ENCODE measurements at places on chromosomes 5 and 9. TPM values are rescaled to one million over a fixed set of nuclear protein-coding genes. Genes with fewer than 3 reads are reported as not detected.

HAVCR1 gene
- not detected for polyA plus RNA-seq

PCDHGC5 gene
- polyA plus RNA-seq, result 0.48 TPM

CCNJL gene
- 21.3 TPM for polyA plus RNA-seq

SELENOP gene
- 0.35 TPM for polyA plus RNA-seq

SOHLH1 gene
- polyA plus RNA-seq, result not detected

PCDHAC1 gene
- polyA plus RNA-seq, result not detected

SLC34A1 gene
- polyA plus RNA-seq, result not detected

NME5 gene
- polyA plus RNA-seq, result not detected

IER5L gene
- polyA plus RNA-seq, result 9.2 TPM

DOCK2 gene
- 0.62 TPM for polyA plus RNA-seq

ACSL6 gene
- not detected for polyA plus RNA-seq

SHOC1 gene
- polyA plus RNA-seq, result not detected

DNA sequence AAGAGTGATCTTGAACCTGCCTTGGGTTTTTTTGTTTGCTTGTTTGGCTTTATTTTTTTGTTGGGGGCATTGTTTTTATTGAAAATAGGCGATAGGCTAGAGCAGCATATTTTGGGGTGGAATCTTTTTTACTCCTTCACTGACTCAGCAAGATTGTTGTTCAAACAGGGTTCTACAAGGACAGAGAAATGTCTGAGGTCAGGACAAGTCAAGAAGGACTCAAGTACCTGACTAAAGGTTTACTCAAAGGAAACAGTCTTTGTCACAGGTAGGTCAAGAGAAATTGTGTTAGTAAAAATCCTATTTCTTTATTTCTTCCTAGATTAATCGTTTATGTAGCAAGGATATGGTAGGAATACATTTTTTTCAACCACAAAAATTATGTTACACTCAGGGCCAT, 1564.0 kb upstream of the CDH9 start:
- no peak for DNase-seq

GRCh38 chr5:138276402-138277054, 2.1 kb upstream of the GFRA3 start:
- no peak for DNase-seq

- no peak for DNase-seq
Observed at GRCh38 chr5:6822556-6823343, 109.5 kb downstream of the TENT4A start.

GRCh38 chr9:134899818-134900217, 17.9 kb downstream of the FCN1 start:
- DNase-seq, result no peak

- no peak for DNase-seq
Observed at GRCh38 chr5:67409126-67409777, 212.7 kb upstream of the CD180 start.

DNA sequence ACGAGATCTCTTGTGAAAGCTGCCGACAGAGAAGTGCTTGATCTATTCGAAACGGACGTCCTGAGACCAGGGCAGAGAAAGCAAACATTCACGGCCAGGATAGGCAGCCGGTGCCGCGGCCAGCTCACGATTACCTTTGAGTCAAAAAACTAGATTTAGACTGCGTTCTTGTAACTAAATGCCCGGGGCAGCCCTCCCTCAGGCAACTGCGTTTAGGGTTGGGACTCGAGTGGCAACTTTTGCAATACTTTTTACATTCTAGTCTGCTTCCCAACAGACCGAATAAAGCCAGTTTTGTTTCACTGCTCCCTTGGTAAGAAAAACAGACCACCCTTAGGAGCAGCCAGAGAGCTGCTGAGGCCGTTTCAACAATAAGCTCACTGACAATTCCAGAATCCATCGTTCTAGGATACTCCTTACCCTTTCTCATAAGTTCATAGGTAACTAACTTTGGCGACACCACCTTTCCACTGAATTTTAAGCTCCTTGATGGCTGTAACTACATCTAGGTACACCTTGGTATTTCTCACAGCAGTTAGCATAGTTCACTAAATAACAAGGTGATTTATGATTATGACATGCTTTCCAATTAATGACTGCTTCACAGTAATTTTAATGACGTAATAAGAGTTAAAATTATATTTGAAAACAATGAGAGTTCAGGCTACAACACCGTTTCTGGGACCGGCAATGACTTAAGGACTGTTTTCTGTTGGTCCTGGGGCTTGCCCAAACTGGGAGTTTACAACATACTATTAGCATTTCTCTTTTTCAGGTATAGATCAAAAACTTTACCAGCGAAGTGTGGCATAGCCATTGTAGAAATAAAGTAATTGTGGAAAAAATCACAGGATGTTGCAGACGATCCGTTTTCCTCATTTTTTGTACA, 899 bp upstream of the RAPGEF6 start:
- DNase-seq, result peak; percentile 77

DNA sequence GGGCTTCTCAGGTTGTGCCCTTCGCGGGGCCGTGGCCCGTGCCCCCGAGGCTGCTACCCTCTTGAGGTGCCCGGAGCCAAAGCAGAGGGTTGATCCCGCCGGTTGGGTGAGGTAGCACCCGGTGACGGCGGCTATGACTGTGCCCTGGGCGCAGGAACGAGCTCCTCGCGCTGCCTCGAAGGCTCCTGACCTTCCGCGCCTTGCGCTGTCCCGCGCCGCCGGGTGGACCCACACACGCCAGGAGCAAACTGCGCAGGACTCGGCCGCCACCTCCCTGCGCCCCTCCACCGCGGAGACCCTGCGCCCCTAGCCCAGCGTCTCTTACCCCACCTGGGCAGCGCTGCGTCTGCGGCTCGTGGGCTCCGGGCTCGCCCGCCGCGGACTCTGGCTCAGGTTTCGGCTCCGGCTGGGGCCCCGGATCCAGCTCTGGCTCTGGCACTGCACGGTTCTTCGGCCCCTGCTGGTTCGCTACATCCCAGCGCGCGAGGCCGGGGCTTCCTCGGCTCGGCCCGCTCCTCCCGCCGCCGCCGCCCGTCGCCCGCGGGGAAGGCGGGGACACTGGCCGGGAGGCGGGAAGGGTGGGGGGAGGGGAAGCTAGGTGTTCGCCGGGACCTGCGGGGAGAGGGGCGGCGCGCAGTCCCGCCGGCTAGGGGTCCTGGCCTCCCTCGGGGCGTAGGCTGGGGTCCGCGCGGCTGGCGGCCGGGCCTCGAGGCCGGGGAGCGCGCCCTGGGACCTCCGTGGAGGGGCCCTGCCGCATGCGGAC, 5.4 kb upstream of the PITX1 start:
- no peak for DNase-seq

- DNase-seq, result peak; percentile 67
Observed at GRCh38 chr9:129487658-129488483, 133.0 kb downstream of the C9orf50 start.

GRCh38 chr5:91361055-91361701, 21.9 kb downstream of the ARRDC3 start:
- no peak for DNase-seq

DNA sequence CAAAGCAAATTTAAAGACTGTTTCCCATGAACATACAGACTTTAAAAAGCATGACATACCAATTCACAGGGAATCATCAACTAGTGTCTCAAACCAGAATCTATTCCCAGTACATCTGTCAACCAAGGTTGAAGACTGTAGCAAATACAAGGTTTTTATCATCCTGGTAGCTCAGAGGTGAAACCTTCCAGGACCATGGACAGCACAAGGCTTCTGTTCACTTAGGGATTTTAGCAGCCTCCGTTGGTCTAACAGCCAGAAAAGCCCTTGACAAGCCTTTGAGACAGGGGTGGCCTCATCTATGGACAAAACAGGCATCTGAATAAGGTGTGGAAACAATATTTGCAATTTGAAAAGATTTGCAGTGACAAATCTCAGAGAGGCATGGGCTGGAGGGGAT, 119.0 kb downstream of the TRIM32 start:
- DNase-seq, result no peak

- no peak for DNase-seq
Observed at GRCh38 chr5:61466017-61466416, 134.0 kb downstream of the ZSWIM6 start.

DNA sequence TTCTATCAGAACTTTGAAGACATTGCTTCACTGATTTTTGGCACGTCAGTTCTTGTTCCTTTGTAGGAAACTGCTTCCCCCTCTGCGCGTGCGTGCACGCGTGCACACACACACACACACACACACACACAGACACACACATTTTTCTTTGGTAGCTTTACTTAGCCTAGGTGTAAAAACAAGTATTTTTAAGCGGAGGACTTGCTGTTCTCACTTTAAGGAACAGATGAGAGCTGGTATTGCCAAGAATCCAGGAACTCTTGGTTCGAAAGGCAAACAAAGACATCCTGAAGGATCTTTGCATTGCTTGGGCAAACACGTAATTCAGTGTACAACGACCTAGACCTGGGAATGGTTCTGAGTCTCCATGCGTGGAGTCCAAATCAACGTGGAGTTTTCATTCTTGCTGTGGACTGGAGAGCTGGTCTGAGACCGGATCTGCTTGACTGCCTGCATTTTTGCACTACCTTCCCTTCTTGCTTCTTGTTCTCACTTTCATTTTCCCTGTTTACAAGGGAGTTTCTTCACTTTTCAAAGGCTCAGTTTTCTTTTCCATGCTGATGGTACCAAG, 8.2 kb downstream of the TMEM268 start:
- DNase-seq, result peak; percentile 52

DNA sequence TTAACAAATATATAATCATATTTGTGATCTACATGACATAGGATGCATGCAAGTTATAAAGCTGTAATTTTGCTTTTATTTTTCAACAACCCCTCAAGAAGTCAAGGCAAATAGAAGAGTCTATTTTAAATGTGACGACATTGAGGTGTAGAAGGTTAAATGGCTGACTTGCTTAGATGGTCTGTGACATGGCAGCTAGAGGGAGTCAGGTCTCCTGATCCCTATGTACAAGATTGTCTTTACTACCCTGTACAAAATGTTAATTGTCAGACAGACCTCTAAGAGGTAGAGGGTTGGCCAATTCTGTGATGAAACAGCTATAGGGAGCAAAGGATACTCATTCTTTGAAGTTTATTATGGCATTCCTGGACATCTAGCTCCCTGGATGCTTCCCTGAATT, 380.9 kb upstream of the MEF2C start:
- DNase-seq, result no peak

DNA sequence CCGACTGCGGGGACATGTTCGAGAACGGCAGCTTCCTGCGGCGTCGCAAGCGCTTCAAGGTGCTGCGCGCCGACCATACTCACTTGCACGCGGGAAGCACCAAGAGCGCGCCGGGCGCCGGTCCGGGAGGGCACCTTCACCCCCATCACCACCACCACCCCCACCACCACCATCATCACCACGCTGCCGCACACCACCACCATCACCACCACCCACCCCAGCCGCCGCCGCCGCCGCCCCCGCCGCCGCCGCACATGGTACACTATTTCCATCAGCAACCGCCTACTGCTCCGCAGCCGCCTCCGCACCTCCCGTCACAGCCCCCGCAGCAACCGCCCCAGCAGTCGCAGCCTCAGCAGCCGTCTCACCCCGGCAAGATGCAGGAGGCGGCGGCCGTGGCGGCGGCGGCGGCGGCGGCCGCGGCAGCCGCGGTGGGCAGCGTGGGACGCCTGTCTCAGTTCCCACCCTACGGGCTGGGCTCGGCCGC, 514 bp downstream of the FOXB2 start:
- no peak for DNase-seq

DNA sequence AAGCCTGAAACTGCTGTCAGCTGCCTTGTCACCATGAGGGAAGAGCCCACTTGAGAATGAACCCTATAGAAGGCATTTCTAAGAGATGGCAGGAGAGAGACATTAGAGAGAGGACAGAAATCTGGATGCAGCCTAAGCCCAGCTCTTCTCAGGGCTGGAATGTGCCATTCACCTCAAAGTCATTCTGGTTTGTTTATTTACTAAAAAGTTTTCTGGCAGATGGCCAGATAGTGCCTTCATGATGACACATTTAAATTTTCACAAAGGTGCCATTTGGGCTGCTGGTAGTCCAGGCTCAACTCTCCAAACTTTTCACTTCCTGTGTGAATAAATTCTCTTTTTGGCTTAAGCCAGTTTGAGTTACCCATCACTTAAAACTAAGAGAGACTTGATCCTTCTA, 144.6 kb upstream of the ZNF366 start:
- DNase-seq, result no peak

- no peak for DNase-seq
Observed at GRCh38 chr5:165134155-165134554, 1628.7 kb downstream of the MAT2B start.

DNA sequence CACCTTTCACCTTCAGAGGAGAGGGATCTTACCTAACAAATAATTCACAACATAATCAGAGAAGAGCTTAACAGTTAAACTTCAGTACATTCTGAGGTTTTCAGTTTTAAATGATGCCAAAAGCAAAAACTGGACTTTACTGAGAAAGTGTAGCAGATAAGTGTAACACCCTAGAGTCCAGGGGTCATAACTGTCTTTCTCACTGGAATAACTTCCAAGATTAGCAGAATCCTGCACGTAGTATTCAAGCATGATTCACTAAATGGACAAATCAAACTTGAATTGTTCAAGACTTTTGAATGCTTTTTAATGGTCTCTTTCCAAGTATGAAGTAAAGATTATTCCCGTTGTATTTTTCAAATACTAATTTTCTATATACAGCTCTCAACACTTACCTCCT, 180.1 kb upstream of the NREP start:
- DNase-seq, result no peak

- DNase-seq, result no peak
Observed at GRCh38 chr5:147565524-147565923, 55.7 kb upstream of the DPYSL3 start.

GRCh38 chr5:6753851-6754250, 40.6 kb downstream of the TENT4A start:
- DNase-seq, result no peak

- no peak for DNase-seq
Observed at GRCh38 chr9:4435197-4435596, 55.1 kb upstream of the SLC1A1 start.

GRCh38 chr5:153964880-153965645, 73.6 kb downstream of the FAM114A2 start:
- DNase-seq, result peak; percentile 52

- DNase-seq, result no peak
Observed at GRCh38 chr5:151081431-151082281, 822 bp upstream of the TNIP1 start.

- peak; percentile 0 for DNase-seq
Observed at GRCh38 chr5:58013542-58014258, 446.2 kb downstream of the PLK2 start.

DNA sequence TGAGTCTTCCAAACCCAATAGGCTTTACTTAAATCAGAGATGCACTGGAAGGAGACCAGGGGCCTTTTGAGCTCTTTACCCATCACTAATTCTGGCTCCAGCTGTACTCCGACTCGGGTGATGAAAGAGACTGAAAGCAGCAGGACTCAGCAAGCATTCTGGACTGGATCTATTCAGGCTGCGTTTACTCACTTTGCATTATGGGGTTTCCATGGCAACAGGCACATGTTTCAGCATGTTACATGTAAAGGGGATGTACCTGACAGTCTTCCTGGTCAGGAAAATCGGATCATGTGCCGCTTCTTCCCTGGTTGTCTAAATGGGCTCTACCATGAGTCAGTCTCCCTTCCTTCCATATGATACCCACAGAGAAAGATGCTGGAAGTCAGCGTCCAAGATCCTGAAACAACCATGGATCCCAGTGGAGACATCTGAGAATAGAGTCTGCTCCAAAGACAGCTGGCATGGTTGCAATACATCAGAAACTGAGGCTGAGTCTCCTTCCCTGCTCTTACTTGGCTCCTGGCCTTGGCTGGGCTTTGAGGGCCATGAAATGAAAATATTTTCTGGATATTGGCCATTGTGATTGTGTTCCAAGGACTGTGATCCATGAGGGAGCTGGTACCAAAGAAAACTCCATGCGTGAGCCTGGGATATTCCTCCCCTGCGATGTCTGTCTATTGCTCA, 102.5 kb upstream of the TNC start:
- no peak for DNase-seq

All from endothelial cell of umbilical vein (primary cell).